ENCODE measurements at places on chromosomes 13 and 19.

DNA sequence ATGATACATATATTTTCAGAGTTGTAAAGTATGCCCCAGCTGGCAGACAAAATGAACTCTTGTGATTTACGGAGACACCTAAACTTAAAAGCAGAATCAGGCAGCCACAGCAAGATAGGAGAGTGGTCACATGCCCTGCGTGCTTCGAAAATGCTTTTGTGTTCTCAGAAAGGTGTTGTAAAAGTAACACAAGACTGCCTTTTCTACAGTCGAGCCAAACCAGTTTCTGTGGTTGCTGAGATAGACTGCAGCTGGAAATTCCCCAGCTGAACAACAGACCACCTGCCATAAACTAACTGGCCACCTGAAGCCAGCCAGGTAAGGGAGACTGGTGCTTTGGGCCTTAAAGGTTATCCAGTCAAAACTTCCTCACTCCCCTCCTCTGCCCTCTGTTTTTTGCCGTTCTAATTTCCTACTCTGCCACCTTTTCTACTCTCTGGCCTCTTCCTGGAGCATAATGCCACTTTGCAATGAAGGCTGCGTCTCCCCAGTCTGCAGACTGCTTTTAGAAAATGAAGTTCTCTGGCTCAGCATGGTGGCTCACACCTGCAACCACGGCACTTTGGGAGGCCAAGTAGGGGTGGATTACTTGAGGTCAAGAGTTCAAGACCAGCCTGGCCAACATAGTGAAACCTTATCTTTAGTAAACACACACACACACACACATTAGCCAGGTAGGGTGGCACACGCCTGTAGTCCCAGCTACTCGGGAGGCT is 381.2 kb upstream of the SLITRK1 start:
- no peak for DNase-seq

DNA sequence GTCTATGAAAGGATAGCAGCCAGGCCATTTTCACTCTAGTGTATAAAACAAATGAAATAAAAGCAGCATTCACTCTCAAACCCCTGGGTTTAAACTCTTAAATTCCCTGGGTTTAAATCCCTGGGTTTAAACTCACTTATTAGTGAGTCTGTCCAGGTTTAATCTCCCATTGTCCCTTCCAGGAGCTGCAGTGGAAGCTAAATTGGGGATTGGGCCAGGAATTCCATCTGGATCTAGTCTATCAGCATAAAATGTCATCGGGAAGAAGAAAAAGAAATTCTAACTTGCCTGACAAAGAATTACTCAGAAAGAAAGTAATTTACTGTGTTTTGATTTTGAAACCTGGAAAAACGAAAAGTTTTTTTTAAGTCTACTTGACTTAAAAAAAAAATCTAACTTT is 54.8 kb downstream of the FRY start:
- DNase-seq: no peak

DNA sequence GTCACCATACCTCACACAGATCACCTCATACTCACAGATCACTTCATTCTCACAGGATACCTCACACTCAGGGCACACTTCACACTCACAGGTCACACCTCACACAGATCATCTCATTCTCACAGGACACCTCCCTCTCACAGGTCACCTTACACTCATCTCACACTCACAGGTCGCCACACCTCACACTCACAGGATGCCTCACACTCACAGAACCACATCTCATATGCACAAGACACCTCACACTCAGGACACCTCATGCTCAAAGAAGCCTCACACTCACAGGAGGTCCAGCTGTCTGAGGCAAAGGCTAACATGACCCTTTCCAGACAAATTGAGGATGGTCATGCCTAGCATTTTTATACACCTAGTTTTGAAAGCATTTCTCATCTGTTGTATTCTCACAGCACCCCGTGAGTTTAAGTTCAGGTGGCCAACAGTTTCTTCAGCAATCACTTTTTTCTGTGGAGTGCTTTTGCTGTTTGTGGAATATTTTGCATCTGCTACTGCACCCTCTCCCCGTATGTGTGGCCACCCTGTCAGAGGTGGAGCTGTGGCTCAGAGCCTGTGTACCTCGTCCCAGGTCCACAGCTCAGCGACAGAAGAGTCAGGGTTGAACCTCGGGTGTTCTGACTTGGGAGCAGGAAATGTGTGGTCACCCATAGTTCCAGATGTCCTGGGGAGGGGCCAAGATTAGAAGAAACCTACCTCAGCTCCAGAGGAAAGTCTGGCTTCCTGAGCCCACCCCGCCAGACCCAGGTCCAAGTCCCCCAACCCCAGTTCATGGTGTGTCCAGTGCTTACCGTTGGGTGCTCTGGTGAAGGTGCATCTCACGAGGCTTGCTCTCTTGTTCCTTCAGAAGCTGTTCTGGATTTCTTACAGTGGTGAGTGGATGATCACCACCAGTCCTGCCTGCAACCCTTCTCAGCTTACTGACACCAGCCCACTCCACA is 7.6 kb downstream of the F7 start:
- DNase-seq: no peak

DNA sequence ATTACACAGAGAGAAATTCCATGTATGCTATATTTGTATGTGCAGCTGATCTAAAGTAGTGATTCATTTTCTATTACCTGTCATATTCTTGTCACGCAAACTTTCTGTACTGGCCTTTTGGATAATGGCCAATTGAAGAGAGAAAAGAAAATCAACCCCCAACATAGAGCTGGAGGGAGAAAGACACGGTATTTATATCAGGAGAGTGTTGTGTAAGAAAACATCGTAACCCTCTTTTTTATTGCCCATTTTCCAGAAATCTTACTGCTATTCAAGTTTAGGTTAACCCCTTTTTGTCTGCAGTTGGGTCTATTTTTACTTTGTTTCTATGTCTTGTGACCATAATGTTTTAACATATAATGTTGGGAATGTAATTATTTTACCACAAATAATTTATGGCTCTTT is 27.9 kb downstream of the DGKH start:
- peak; percentile 8 for DNase-seq

GRCh38 chr13:106284358-106284757 is 251.1 kb downstream of the EFNB2 start:
- DNase-seq: peak; percentile 56

DNA sequence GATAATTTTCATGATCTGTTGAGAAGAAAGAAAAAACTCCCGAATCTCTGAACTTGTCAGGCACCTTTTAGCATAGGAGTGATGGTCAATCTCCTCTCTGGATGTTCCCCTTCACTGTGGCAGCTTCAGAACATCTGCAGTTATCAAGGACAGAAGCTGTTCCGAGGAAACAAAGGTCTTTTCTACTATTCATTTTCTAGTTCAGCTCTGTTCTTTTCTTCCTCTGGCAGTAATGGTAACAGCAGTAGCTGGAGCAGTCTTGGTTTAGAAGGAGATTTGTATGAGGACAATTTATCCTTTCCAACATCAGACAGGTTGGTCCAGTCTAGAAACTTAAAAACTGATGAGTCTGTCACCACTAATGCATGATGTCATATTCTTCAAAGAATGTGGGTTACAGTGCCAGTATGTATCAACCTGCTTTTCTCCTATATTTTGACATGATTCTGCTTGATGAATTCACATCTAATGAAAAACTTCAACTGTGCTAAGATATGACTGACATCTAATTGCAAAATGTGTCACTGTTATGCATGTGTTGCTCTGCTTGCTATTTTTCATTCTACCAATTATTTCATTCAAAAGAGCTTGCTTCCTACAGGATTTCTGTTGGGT is 41.0 kb downstream of the AKAP11 start:
- DNase-seq: no peak

DNA sequence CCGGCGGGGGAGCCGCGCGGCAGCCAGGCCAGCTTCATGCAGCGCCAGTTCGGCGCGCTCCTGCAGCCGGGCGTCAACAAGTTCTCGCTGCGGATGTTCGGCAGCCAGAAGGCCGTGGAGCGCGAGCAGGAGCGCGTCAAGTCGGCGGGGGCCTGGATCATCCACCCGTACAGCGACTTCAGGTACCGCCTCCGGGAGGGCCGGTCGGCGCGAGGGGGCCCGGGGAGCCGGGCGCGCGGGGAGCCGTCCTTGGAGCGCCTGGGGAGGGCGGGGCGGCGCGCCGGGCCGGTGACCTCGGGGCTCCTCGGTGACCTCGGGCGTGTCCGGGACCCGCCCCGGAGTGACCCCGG is 690 bp downstream of the HCN2 start:
- DNase-seq: no peak

GRCh38 chr13:64850017-64850416 is 2380.1 kb downstream of the PCDH9 start:
- no peak for DNase-seq

GRCh38 chr13:32211813-32212212 is 103.3 kb downstream of the ZAR1L start:
- no peak for DNase-seq

DNA sequence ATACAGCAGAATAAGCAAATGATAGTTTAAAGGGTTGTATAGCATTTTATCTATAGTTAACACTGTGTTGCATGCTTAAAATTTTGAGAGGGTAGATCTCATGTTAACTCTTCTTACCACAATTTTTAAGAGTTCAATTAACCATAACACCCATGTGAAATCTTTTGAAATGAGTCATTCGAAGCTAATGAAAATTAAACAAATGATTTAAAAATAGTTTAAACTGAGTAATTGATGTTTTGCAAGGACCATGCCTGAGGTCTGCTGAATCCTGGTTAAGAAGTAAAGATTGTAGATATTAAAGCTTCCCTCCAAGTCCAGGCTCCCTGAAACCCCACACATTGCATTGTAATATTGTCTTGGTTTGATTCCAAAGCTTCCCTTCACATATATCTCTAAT is 176.7 kb upstream of the RNF113B start:
- no peak for DNase-seq

DNA sequence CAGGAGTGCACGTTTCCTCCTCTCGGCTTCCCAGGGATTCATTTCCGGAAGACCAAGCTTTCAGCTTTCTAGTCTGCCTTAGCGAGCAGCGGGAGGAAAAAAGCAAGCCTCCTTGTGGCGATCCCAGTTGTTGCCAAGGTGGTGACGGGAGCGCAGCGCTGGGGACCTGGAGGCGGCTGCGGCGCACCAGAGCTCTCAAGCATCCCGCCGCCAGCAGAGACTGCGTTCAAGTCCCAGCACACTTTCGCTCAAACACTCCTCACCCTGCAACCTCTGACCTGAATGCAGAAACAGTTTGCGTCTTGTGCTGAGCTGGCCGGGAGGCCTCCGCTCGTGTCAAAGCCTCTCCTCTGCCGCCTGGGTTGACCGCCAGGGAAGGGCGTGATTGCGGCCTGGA is 4.9 kb downstream of the GSX1 start:
- peak; percentile 22 for DNase-seq

DNA sequence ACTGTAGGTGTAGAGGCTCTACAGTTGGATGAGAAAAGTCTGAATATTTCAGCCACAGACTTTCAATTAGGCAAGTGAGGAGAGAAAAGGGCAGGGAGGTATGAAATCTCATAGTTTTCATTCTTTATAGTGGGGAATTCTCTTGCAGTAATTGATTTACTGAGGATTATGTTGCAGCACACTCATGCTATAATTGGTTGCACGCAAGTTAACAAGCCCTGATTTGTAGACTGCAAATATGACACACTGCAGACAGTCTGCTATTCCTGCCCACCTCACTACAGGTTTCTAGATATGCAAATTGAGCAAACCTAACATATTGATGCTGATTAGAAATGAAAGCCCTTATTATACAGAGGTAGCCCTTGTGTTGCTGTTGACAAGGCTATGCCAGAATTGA is 139.4 kb downstream of the LHFPL6 start:
- no peak for DNase-seq

- no peak for DNase-seq
Measured at GRCh38 chr19:38046254-38047048, 139.4 kb downstream of the SIPA1L3 start.

DNA sequence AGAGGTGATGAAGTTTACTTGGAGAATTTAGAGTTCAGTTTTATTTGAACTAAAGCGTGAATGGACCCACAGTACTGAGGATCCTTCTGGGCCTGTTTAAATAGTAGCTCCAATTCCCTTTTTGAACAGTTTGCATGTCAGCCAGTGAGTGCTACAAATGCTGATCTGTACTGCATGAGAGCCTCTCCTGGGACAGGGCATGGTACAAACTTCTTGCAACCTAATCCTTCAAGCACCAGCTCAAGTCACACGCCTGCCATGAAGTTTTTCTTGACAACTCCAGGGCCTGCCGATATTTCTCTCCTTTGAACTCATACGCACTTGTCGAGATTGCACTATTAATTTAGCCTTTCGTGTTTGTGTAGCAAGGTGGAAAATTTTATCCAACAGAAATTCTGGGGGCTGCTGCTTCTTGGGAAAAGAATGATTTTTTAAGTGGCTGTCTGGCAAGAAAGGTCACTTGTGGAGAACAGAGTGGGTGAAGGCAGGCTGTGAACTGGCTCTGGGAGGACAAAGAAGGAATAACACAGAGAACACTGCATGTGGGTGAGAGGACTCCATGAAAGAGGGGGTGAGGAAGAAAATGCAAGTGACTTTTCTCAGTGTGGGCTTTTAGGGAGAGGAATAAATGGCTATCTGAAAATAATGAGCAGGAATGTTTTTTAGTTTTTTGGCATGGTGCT is 192.5 kb downstream of the NDFIP2 start:
- DNase-seq: no peak

GRCh38 chr13:111407381-111408131 is 87.1 kb downstream of the TEX29 start:
- no peak for DNase-seq

GRCh38 chr19:16022251-16022650 is 54.0 kb upstream of the TPM4 start:
- DNase-seq: no peak

DNA sequence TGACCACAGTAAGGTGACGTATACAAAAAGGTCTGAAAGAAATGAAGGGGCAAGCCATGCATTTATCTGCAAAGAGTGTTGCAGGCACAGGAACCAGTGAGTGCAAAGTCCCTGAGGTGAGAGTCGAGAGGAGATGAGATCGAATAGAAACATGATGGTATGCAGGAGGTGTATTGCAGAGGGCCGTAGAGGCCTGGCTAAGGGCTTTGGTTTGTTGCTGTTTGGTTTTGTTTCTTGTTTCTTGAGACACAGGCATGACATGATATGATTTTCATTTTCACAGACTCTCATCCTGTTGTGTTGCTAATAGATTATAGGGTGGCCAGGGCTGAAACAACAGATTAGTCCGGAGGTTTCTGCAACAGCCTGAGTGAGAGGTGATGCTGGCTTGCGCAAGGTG is 80.4 kb downstream of the HSPH1 start:
- no peak for DNase-seq
